ENCODE measurements at places on chromosomes 12 and 14. TPM values are rescaled to one million over a fixed set of nuclear protein-coding genes. Genes with fewer than 3 reads are reported as not detected.

GPR162 gene
- 0.50 TPM for total RNA-seq

DNA sequence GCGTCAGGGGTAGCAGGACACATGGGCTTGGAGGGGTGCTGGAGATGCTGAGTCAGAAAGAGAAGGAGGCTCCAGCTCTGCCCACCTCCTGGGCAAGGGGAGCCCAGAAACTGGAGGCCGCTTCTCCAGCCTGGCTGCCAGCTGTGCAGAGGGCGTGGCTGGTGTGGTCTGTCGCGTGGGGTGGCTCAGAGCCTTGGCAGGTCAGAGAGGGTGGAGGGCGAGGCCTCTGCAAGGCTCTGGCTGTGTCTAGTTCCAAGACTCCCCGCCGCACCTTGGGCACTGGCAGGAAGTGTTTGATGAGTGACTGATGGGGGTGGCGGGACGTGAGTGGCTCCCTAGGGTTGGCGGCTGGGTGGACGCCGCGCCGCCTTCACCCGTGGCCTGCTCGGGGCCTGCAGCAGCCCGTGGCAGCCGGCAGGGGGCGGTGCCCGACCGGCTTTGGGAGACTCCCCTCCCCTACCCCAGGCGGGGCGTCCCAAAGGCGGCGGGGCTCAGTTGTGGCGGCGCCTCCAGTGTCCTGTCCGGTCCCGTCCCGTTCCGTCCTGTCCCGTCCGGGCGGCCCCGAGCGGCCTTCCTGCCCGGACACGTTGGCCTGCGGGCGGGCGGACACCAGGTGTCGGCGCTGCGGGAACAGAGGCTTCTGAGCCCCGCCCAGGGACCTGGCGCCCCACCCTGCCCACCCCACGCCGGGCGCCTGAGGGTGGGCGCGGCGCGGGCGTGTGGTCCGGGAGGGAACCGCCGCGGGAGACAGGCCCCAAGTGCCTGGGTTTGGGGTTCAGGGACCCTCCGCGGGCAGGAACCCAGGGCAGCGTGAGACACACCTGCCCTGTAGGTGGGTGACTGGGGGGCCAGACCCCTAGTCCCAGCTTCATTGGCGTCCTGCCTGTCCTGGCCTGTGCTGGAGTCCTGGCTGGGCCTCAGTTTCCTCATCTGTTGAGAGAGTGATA lies 39.7 kb downstream of the KRT80 start:
- peaks cover 17% of the 10 kb centered on the region for H3K4me1 ChIP-seq
- H3K4me3 ChIP-seq: peak overlapping the region; percentile 53
- no peak overlapping the region for H3K27ac ChIP-seq
- DNase-seq: peak; percentile 79
- no peaks in the 10 kb centered on the region for H3K27me3 ChIP-seq

SSPN gene
- total RNA-seq: 88.7 TPM

TPPP2 gene
- total RNA-seq: 3.2 TPM

- H3K27me3 ChIP-seq: no peaks in the 10 kb centered on the region
- H3K4me1 ChIP-seq: no peaks in the 10 kb centered on the region
- no peaks in the 10 kb centered on the region for H3K36me3 ChIP-seq
- no peak overlapping the region for H3K4me3 ChIP-seq
These were observed 105.3 kb upstream of the FOXG1 start for GRCh38 chr14:28661171-28661772.
